ENCODE measurements at places on chromosomes 2 and 18. TPM values are rescaled to one million over a fixed set of nuclear protein-coding genes. Genes with fewer than 3 reads are reported as not detected.

DNA sequence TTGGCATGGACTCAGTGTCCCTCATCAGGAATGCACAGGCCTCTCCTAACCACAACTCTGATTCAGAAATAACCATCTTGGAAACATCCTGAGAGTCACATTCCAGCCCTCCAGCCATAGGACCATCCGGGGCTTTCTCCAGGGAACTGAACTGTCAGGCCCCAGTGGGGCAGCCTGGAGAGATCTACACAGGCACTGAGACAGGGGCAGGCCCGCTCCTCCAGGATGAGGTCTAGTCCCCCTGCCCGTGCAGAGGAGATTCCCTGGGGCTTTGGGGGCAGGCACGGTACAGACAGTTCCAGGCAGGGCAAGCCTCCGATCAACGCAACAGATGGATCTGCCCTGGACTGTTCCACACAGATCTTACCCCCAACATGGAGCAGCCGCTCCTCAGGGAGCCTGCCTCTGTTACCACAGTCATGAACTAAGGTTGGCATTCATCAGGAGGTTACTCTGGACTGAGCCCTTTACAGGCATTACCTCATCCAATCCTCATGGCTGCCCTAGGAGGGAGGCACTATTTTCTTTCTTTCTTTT, 12.0 kb downstream of the KCNK3 start:
- H3K27me3 ChIP-seq, result no peaks in the 10 kb centered on the region
- peaks cover 20% of the 10 kb centered on the region for H3K4me1 ChIP-seq
- H3K4me3 ChIP-seq, result no peak overlapping the region
- H3K27ac ChIP-seq, result no peak overlapping the region
- DNase-seq, result no peak
- no peaks in the 10 kb centered on the region for H3K36me3 ChIP-seq

The CCBE1 gene
- total RNA-seq, result 2.5 TPM

DNA sequence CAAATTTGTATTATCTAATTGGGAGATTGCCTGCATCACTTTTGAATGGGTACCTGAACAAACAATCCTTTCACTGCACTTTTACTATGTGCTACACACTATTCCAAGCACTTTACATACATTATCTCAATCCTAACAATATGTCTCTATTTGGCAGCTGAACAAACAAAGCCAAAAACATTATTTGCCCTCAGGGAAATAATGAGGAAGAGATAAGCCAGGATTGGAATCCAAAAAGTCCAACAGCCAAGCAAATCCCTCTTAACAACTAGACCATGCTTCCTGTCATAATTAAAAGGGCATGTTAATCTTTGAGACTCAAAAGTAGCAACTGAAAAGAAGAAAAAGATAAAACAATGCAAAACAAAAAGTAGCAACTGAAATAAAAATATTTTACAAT, 32.1 kb downstream of the RPRD1A start:
- no peak overlapping the region for H3K27ac ChIP-seq
- H3K36me3 ChIP-seq, result peaks cover 5% of the 10 kb centered on the region
- H3K4me1 ChIP-seq, result peaks cover 19% of the 10 kb centered on the region
- H3K27me3 ChIP-seq, result no peaks in the 10 kb centered on the region
- DNase-seq, result no peak
- no peak overlapping the region for H3K4me3 ChIP-seq

DNA sequence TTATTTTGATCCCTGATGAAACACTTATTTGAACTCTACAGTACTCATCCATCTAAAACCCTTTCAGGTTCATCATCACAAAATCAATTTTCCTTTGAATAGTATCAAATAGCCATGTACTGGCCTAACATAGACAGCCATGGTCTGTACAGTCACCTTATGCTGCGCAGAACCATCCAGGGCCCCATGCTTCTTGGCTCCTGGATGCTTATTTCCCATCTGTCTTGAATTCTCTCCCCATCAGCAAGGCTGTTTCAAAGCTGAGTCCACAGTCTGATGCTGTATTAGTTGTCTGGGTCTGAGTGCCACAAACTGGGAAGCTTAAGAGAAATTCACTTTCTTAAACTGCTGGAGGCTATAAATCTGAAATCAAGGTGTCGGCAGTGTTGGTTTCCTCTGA, 290.2 kb downstream of the OSR1 start:
- peaks cover 17% of the 10 kb centered on the region for H3K4me1 ChIP-seq
- no peaks in the 10 kb centered on the region for H3K27me3 ChIP-seq
- H3K4me3 ChIP-seq, result no peak overlapping the region
- H3K36me3 ChIP-seq, result no peaks in the 10 kb centered on the region
- DNase-seq, result no peak

DNA sequence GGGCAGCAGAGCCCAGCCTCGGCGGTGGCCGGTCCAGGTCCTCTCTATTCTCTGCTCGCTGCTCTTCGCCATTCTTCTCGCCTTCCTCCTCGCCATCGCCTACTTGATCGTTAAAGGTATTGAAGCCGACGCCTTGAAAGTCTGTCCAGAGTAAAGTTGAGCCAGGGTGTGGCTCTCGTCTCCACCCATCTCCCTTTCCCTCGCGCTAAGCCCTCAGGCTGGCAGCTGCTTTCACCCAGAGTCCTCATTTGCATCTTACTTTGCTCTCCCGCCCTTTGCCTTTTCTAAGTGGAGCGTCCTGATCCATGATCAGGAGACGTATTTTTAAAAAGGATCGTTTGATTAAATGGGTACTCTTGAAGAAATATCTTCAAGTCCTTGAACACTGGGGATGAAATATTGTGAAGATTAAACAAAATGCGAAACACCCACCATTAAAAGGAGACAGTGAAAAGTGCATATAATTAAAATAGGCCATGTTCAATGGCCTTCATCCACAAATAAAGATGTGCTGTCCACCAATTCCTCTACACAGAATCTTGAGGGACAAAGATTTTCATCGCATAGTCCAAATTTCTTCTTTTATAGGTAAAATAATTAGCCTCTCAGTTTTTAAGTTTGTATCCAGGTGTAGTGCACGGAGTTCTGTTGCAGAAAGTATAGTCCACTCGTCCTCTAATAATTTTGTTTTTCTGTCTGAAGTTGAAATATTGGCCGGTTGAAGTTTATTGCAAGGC, 657 bp downstream of the ARL6IP6 start:
- H3K27ac ChIP-seq, result peak overlapping the region; percentile 96
- H3K36me3 ChIP-seq, result peaks cover 5% of the 10 kb centered on the region
- H3K27me3 ChIP-seq, result no peaks in the 10 kb centered on the region

DNA sequence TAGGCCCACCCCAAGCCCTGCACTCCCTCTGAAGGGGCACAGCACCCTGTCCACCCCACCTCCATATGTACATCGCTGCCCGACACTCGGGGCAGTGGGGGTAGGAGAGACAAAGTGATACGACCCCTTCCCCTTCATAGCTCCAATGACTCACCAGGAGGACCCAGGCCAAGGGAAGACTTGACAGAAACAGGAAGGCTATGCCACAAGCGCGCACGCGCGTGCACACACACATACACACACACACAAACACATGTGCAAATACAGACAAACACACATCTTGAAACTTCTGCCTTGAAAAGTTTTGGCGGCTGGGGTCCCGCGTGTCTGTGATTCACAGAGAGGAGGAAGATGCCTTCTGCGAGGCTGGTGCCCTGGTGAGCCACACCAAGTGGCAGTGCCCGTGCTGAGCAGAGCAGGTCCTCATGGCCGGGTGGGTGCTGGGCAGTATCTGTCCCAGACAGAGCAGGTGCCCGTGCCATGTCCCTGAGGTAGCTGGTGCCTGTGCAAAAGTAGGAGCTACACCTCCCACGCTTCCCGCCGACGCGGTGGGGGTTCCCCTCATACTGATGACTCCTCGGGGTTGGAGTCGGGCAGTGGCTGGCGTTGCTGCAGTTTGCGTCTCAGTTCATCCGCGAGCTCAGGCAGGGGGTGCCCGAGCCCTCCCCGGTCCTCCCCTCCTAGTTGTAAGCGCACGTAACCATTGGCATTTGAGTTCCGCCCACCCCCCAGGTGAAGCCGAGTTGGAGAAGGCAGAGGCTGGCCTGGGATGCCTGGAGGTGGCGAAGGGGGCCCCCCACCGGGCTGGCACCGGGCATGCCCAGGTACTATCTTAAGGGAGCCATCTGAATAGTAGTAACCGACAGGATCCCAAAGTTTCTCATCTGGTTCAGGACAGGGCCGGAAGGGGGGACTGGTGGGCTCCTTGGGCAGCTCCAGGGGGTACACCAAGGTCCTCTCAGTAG, 2.5 kb upstream of the ANKRD39 start:
- H3K4me1 ChIP-seq, result peaks cover 43% of the 10 kb centered on the region
- peaks cover 56% of the 10 kb centered on the region for H3K36me3 ChIP-seq
- no peaks in the 10 kb centered on the region for H3K27me3 ChIP-seq
- peak overlapping the region; percentile 83 for H3K27ac ChIP-seq

DNA sequence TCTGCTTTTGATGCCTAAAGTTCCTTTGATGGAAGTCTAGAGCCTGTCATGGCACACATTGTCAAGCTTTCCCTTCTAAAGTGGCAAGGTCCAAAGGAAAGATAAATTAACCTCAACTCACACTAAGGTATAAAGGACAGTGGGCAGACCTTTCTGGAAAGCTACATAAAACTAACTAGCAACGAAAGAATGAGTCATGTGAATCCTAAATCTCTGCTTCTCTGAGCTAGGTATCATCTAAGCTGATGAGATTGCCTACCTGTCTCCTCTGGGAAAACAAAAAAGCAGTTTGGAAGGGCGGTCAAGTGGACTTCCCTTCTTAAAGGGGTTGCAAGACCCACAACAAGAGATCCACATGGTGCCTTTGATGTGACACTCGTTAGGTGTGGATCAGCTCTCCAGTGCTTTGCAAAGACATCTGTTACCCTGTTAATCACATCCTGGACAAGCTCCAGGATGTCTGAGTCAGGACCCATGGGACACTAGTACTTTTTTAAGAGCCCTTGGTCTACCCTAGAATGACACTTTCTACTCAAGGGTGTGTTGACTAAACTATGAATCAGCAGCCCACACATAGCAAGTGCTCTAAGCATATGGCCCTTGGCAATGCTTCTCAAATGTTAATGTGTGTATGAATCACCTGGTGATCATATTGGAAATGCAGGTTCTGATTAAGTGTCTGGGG, 173.5 kb downstream of the ALK start:
- H3K27ac ChIP-seq, result no peak overlapping the region
- no peaks in the 10 kb centered on the region for H3K36me3 ChIP-seq
- no peaks in the 10 kb centered on the region for H3K27me3 ChIP-seq
- no peak for DNase-seq
- H3K4me1 ChIP-seq, result peaks cover 2% of the 10 kb centered on the region

DNA sequence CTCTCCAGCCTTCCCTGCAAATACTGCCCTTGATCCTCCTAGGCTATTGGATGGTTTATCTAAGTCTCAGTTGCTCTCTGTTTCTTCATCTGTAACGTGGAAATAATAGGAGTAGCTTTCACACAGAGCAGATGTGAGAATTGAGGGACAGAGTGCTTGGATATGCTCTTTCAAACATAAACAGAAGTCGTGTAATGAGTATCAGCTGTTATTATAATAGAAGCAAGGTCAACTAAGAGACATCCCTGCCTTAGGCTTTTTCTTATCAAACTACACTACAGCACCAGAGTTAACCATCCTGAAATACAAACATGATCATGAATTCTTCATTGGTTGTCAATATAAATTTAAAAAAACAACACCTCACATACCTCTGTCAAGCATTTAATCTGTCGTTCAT, 138.2 kb downstream of the DOK6 start:
- H3K27me3 ChIP-seq, result no peaks in the 10 kb centered on the region
- no peak overlapping the region for H3K4me3 ChIP-seq
- no peaks in the 10 kb centered on the region for H3K4me1 ChIP-seq
- no peaks in the 10 kb centered on the region for H3K36me3 ChIP-seq
- no peak for DNase-seq
- no peak overlapping the region for H3K27ac ChIP-seq

The CD8A gene
- total RNA-seq, result 5.5 TPM

- peaks cover 99% of the 10 kb centered on the region for H3K36me3 ChIP-seq
- no peak for DNase-seq
- no peaks in the 10 kb centered on the region for H3K27me3 ChIP-seq
- no peak overlapping the region for H3K27ac ChIP-seq
- no peaks in the 10 kb centered on the region for H3K4me1 ChIP-seq
- no peak overlapping the region for H3K4me3 ChIP-seq
Measured at GRCh38 chr2:117938611-117939010, 75.3 kb downstream of the CCDC93 start.

DNA sequence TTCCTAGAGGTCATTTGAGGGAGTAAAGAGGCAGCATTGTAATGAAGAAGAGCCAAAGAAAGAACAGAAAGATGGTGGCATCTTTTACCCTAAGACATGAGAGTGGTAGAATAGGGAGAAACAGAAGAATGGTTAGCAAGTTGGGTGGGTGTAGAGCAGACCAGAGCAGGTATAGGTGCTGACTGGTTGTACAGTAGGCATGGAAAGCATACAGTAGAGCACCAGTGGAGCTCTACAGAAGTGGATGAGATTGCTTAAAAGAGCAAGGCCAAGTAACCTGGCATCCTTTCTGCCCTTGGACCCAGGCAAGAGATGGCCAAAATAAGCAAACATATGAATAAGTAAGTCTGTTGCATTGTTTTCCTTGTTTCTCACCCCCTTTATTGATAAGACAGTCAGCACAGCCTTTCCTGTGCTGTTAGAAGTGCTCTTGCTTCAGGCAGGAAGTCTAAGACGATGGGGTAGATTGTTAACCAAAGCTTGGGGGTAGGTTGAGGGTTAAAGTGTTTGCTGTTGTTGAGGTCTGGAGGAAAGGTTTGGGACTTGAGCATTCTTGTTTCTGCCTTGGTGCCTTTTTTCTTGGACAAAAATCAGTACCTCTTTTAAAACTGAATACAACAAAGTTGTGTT, 76.9 kb downstream of the DIS3L2 start:
- no peak overlapping the region for H3K4me3 ChIP-seq
- no peak overlapping the region for H3K27ac ChIP-seq
- H3K4me1 ChIP-seq, result peaks cover 18% of the 10 kb centered on the region
- H3K36me3 ChIP-seq, result peaks cover 9% of the 10 kb centered on the region

The GALNT3 gene
- 0.99 TPM for total RNA-seq

DNA sequence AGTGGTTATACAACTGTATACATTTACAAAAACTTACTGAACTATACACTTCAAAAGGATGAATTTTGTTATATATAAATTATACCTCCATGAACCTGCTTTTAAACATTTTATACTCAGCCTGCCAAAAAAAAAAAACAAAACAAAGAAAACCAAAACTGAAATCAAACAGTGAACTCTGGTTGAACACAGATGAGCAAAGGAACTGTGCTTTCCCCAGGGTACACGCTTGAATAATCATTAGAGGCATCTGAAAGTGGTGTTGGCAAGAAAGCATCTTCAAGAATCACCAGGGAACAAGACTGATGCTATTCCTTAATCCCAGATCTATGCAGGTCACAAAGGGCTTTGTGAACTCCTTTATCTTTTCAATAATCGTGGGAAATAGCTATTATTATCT, 77.0 kb upstream of the LYPD1 start:
- H3K4me3 ChIP-seq, result no peak overlapping the region
- no peaks in the 10 kb centered on the region for H3K4me1 ChIP-seq
- no peaks in the 10 kb centered on the region for H3K27me3 ChIP-seq
- H3K36me3 ChIP-seq, result no peaks in the 10 kb centered on the region
- DNase-seq, result no peak
- no peak overlapping the region for H3K27ac ChIP-seq

- no peak overlapping the region for H3K4me3 ChIP-seq
- no peaks in the 10 kb centered on the region for H3K27me3 ChIP-seq
- no peaks in the 10 kb centered on the region for H3K4me1 ChIP-seq
Measured at GRCh38 chr18:21306368-21306767, 64.3 kb downstream of the GREB1L start.

GRCh38 chr18:63237881-63238692, 81.5 kb downstream of the BCL2 start:
- no peaks in the 10 kb centered on the region for H3K36me3 ChIP-seq
- H3K4me1 ChIP-seq, result peaks cover 41% of the 10 kb centered on the region
- no peaks in the 10 kb centered on the region for H3K27me3 ChIP-seq
- peak; percentile 79 for DNase-seq
- H3K4me3 ChIP-seq, result peak overlapping the region; percentile 16

All from esophagus muscularis mucosa (tissue), 4 donors.